ENCODE measurements at places on chromosomes 2 and 18. TPM values are rescaled to one million over a fixed set of nuclear protein-coding genes. Genes with fewer than 3 reads are reported as not detected.

- DNase-seq: no peak
Measured at GRCh38 chr2:181959508-181959907, 26.1 kb upstream of the PPP1R1C start.

THSD7B gene
- not detected for polyA plus RNA-seq

SDC1 gene
- polyA plus RNA-seq: 105 TPM

GRCh38 chr2:106537791-106538191 is 50.6 kb downstream of the CD8B2 start:
- DNase-seq: no peak

SERPINB10 gene
- 0.10 TPM for polyA plus RNA-seq

GRCh38 chr18:394262-394986 is 106.1 kb downstream of the COLEC12 start:
- no peak for DNase-seq

- DNase-seq: no peak
Measured at GRCh38 chr18:5463390-5463789, 80.4 kb downstream of the EPB41L3 start.

PSMA8 gene
- not detected for polyA plus RNA-seq

PPP1R1C gene
- 0.41 TPM for polyA plus RNA-seq

All from SK-N-SH (cell line).